Retina (tissue), 1 donor: ENCODE measurements at places on chromosomes 3 and 15.

DNA sequence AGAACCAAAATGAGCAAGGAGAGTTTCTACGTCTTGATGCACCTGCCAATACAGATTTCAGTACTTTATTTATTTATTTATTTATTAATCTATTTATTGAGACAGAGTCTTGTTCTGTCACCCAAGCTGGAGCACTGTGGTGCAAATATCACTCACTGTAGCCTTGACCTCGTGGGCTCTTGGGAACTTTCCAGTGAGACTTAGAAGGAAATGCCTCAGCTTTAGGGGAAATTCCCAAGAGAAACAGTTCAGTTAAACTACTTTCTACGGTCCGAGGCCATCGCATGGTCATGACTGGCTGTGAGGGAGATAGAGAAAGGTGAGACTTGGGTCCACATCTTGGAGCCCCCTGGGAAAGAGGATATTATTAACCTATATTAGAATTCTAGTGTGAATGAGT, 47.0 kb upstream of the HERC1 start:
- DNase-seq: no peak

DNA sequence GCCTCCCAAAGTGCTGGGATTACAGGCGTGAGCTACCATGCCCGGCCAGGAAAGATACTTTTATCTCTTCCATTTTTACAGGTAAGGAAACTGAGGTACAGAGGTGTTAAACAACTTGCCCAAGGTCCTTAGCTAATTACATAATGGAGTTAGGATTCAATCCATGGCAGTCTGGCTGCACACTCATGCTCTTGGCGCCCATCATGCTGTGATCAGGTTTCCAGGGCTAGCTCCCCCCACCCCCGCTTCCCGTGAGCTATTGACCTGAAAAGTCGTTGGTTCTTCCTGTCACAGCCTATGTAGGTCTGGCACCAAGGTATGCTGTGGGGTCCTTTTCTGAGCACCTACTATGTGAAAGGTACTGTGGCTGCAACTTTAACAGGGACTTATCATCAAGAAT, 55.9 kb upstream of the LARS2 start:
- no peak for DNase-seq

GRCh38 chr15:70023064-70023768, 74.5 kb downstream of the TLE3 start:
- no peak for DNase-seq

DNA sequence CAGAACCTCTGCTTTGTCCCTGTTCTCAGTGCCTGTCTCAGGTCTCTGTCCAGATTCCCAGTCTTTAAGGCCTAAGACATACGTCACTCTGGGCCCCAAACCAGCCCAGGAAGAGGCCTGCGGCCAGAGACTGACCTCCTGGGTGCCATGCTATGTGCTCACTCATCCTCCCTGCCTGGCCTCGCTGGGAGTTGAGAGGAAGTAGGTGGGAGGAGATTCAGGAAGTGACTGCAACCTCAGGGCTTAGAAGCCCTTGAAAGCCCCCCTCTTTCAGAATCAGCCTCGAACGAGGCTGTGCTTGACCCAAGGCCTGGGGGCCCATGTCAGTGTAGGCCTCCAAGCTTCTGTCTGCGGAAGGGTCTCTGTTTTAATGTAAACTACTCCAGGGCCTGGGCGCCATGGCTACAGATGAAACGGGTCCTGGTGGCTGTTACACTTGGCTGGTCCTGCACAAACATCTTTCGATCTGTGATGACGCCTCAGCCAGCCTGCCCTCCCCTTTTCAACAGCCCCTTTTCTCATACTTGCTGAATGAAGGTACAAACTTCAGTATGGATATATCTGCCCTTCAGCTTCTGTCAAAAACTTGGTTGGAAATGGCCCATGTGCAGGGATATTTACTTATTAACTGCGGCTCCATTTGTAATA, 11.7 kb downstream of the RASGRF1 start:
- DNase-seq: no peak

DNA sequence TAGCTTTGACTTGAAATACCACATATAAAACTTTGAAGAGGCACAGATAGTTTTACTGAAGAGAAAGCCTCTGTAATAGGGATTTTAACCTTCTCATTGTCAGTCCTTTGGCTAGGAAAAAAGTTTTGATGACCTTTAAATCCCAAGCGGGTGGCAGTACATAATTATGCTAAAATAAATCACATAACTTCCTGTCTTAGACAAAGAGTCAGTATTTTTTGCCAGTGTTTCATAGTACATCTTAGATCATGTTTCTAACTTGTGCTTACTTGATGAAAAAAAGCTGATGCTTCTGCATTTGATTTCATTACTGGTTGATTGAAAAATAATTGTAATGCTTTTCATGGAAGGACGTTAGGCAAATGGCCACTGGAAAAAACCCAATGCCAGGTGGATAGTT, 5.8 kb downstream of the ST3GAL6 start:
- DNase-seq: no peak

DNA sequence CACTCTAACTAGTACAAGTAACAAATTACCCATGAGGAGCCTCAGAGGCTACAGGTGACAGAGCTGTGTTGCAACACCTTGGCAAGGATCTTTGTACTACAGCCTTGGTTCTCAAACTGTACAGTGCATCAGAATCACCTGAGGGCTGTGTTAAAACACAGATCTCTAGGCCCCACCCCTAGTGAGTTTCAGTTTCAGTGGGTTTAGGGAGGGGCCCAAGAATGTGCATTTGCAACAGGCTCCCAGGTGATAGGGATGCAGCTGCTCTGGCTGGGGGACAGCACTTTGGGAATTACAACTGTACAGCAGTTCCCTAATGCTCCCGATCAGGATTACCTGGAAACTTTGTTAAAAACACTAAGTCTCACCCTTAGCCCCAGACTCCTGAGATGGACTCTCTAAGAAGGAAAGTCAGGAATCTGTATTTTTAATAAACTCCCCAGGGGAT, 66.1 kb upstream of the NR2F2 start:
- DNase-seq: no peak

DNA sequence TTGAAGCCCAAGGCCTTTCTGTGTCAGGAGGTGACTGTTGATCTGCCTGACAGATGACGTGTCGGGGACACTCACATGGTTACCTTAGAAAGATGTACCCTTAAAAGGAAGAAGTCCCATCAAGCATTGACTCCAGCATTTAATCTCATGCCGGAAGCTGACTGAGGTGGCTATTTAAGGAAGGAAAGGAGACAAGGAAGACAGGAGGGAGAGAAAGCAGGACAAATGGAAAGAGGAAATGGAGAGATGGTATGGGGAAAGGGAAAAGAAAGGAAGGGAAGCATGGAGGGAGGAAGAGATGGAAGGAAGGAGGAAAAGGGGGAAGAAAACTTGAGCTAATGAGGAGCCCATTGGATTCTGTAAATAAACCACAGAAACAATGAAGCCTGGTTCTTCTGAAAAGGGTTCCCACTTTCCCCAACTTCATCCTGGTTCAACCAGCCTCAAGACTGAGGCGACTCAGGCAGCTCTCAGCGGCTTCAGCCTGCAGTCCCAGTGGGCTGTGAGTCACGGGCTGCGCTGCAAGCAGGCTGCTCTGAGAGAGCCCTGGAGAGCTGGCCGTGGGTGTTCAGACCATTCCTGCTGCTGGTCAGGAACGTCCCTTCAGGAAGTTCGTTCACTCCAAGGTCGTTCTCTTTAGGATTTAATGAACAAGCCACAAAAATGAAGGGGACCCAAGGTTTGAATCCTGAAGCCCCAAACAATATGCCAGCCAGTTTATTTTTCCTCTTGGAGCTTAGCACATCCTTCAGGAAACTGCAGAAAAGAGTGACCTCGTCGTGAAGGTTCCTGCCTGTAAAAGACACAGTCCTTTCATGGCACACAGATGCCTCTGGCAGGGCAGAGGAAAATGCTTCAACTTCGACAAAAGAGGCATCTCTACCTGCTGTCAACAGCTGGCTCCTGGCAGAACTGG, 69.6 kb upstream of the THBS1 start:
- no peak for DNase-seq

DNA sequence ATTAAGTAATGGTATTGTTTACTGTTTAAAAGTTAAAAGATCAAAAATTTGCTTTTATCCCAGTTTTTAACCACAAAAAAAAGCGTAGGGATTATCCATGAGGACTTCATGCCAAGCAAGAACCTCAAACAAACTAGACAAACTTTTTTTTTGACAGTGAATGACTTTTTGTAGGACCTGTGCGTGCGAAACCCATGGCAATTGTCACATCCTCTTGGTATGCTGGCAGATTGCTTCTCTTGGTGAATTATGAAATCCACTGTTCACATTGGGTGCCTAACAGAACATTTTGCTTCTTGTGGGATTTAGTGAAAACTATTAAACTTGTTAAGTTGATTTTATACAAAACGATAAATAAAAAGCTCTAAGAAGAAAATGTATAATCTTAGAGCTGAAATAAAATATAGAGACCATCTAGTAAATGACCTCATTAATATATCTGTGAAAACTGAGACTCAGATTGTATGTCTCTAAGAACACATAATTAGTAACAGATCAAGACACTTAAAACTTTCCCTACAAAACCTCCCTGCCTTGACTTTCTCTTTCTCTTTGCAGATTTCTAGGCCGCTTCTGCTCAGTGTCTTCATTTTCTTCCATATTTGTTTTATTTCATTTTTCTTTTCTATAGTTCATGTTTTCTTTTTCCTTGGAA, 87.3 kb upstream of the CGNL1 start:
- DNase-seq: no peak

DNA sequence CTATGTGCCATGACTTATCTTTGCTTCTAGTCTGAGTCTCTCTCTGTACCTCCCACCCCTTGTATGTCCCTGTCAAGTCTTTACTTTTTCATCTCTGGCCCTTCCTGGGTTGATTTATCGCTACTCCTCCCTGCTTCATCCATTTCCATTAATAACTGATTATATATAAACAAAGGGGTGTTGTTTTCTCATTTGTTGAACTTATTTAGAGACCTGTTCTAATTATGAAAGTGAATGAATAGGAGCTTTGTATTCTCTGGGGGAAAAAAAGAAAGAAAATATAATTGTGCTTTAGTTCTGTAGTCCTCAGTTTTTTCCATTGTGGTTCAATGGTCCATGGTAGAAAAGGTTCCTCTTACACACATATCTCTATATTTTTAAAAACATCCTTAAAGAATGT, 328.9 kb upstream of the PPP2R3A start:
- DNase-seq: no peak

DNA sequence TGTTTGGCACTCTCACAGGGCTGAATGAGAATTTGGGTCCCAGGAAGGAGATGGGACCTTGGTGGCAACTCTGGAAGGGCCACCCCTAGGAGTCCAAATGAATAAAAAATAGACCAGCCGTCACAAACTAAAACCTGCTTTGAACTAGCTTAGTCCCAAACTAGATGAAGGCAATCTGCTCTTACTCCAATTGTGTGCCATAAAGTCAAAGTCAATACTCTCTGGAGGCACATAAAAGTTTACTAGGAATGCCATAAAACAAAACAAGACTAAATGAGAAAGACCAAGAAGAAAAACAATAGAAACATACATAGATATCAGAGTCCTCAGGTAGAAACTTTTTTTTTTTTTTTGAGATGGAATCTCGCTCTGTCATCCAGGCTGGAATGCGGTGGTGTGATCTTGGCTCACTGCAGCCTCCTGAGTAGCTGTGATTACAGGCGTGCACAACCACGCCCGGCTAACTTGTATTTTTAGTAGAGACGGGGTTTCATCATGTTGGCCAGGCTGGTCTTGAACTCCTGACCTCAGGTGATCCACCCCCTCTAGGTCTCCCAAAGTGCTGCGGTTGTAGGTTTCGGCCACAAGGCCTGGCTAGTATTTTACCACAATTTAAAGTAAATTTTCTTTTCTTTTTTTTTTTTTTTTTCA, 8.1 kb downstream of the GOLGA6L2 start:
- DNase-seq: no peak

DNA sequence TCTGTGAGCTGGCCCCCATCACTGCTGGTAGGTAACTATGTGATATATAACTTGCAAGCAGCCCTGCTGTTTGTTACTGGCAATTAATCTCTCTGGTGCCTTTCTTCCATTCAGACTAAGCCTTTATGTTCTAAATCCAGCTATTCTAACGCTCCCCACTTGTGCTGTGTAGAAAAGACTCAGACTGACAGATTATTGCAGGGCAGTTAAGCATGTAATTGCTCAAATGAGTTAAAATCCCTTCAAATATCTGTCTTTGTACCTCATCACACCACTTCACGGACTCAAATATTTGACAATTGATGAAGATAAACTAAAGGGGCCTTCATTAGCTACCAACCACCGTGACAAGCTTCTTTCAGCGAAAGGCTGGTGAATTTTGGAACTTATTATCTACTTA, 416.2 kb downstream of the NR2F2 start:
- peak; percentile 77 for DNase-seq

- no peak for DNase-seq
Measured at GRCh38 chr15:68445351-68445750, 13.4 kb upstream of the ITGA11 start.

DNA sequence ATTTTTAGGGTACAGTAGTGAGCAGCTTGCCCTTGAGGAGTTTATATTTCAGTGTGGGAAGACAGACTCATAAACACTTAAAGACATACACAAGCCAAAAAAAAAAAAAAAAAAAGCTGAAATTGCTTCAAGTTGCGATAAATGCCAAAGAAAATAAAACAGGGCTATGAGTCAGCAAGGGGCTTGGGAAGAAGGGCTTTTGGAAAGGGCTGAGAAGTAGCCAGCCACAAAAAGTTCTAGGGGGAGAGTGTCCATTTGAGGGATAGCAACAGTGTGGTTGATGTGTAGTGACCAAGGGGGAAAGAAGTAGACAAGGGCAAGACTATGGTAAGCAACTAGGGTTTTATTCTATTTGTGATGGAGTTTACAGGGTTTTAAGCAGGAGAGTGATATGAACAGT, 185.5 kb downstream of the ADAMTS9 start:
- DNase-seq: no peak

- DNase-seq: no peak
Measured at GRCh38 chr3:126578702-126579101, 20.0 kb upstream of the C3orf22 start.

- no peak for DNase-seq
Measured at GRCh38 chr3:148681080-148681479, 16.6 kb upstream of the AGTR1 start.

DNA sequence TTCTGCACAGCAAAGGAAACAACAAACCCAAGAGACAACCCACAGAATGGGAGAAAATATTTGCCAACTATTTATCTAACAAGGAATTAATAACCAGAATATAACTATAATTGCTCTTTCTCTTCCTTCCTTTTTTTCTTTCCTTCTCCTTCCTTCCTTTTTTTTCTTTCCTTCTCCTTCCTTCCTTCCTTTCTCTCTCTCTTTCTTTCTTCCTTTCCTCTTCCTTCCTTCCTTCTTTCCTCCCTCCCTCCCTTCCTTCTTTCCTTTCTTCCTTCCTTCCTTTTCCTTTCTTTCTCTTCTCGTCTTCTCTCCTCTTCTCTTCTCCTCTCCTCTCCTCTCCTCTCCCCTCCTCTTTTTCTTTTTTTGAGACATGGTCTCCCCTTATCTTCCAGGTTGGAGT, 345.4 kb upstream of the ARRDC4 start:
- no peak for DNase-seq
